WTC11 (cell line): ENCODE measurements at places on chromosomes 7 and 10.

GRCh38 chr10:125004571-125005311, 62.8 kb downstream of the ZRANB1 start:
- peak; percentile 6 for DNase-seq

- DNase-seq, result no peak
Measured at GRCh38 chr7:65338346-65338745, 35.3 kb upstream of the ZNF92 start.

DNA sequence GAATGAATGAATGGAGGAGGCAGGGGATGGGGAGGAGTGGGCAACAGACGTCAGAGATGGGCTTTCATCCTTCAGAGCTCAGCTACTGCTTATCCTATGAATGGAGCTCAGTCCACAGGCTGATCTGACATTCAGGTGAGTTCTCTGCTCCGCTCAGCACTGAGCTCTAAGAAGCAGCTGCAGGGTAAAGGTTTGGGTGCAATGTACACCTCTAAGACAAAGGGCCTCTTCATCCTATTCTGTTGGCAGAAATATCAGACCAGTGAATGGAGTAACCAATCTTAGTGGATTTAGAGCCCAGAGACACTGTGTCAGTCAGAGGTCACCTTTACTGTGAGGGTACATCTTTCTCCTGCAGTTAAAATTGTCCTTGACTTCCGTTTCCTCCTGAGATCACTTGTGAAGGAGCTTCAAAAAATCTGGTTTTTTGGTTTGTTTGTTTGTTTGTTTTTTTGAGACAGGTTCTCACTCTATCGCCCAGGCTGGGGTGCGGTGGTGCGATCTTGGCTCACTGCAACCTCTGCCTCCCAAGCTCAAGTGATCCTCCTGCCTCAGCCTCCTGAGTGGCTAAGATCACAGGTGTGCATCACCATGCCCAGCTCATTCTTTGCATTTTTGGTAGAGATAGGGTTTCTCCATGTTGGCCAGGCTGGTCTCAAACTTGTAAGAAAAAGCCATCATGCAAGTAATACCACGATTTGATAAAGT, 5.1 kb upstream of the CCZ1B start:
- DNase-seq, result no peak

DNA sequence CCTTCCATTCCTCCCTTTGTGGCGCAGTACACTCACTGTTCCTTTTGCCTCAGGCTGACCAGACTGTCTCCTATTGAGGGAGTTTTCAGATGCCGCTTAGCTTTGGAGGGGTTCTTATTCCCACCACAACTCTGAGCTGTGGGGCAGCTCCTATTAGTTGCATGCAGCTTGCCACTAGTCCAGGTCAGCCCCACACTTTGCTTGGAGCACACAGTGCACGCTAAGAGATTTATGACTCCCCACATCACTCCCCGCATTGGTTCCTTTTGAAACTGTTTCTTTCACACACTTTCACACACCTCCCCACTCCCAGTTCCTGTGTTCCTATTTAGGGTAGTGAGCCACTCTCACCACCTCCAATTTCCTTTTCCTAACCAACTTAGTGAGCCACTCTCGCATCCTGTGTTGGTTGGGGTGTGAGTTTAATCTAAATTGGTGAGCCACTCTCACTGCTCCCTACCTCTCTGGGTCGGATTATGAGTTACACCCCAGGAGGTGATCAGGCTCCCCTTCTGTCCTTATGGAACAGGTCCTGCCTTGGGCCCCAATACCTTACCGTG, 10.4 kb upstream of the ZNF485 start:
- no peak for DNase-seq

DNA sequence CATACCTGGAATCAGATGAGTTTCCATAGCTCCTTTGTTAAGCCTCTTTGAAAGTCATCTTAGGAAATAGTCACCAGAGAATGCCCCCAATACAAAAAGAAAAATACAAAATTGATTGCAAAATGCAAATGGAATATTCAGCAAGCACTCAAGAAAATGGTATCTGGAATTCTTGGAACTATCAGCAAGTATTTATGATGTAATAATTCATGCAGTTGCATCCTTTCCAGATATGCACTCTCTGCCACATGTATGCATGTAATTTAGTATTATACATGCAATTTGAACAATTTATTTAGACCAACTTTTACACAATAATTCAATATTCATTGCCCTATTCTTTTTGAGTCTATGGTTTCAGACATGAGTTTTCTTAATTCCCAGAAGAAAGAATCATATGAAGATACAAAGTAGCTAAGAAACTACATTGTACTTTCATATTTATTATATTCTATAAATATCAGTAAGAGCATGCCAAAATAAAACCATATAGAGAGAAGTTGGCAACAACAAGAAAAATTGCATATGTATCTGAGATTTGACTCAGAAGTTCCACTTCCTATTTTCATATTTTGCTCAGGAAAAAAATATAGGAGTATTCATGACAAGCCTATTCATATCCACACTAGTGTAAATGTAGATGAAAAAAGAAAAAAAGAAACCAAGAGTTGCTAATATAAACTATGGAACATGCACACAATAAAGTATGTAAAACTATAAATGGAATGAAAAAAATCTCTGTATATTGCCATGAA, 338.5 kb downstream of the SEMA3D start:
- DNase-seq, result no peak

GRCh38 chr10:73941300-73941699, 30.4 kb downstream of the PLAU start:
- DNase-seq, result no peak

- DNase-seq, result no peak
Measured at GRCh38 chr7:12737836-12738235, 50.4 kb downstream of the ARL4A start.

- no peak for DNase-seq
Measured at GRCh38 chr10:1036341-1036791, 10.7 kb upstream of the IDI2 start.

- DNase-seq, result no peak
Measured at GRCh38 chr10:76550806-76551205, 1086.8 kb downstream of the KCNMA1 start.

- no peak for DNase-seq
Measured at GRCh38 chr7:6248581-6248980, 23.8 kb downstream of the CYTH3 start.

DNA sequence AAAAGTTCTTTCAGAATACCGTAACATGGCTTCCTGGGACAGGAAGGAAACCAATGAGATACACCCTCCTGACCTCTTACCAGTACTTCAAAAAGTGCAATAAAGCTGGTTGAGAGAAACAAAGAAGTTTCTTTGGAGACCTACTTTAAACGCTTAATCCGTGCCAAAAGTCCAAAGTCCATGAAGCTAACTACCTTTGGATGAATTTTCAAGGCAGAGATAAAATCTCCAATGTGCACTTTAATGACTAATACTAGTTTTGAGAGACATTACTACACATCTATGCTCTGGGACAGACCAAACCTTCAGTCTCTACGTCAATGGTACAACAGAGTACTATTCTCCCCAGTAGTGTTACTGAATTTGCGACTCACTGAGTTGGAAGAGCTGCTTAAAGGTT, 46.1 kb downstream of the UBE2H start:
- DNase-seq, result no peak

- DNase-seq, result peak; percentile 5
Measured at GRCh38 chr10:132493246-132493755, 44.3 kb upstream of the INPP5A start.

GRCh38 chr10:89217057-89217990, 10.2 kb upstream of the CH25H start:
- DNase-seq, result peak; percentile 53
